Kidney epithelial cell (primary cell): ENCODE measurements at places on chromosomes 5 and 9. TPM values are rescaled to one million over a fixed set of nuclear protein-coding genes. Genes with fewer than 3 reads are reported as not detected.

DNA sequence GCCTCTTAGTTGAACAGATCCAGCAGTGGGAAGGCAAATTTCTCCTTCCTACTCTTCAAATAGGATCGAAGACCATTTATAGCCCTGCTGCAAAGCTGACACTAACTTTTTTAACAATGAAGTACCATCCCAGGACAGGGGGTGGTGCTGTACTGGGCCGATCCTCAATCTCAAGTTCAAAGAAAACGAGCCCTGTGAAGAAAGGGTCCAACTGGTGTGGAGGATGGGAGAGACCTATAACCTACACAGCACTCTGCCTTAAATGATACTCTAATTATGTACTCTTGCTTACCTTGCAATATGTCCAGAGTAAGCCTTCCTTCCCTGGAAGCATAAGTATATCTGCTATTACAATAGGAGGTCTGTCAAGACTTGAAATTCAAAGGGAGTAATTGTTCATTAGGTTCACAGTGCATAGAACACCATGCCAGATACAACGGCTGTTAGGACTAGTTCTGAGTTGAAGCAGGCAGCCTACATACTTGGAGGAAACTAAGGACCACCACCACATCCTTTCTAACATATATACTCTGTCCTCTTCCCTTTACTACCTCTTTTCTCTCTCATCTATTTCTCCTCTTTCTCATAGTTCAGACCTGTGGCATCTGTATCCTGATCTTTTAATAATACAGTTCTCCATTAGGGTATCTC is 6.2 kb downstream of the ETF1 start:
- DNase-seq: no peak

DNA sequence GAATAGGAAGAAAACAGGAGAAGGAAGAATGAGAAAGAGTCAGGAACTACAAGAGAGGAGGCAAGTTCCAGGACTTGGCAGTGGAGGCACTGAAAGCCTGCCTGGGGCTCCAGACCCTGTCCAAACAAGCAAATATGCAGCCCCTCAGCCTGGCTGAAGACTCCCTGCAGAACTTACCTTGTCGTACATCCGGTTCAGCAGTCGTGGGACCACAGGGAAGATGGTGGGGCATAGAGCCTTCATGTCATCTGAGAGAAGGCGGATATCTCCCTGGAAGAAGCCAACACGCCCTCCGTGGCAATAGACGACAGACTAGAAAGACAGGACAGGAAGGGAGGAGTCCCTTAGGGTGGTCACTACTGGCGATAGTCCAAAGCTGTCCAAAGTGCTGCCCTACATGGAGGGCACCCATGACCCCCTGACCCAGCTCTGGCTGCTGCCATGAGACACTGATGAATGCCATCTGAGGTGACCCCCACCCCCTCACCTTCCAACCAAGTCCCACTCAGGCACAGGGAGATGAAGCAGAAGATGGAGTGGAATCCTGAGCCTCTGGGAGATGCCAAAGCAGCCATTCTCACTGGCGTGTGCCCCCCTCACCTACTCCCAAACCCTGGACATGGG is 27.7 kb upstream of the MEIKIN start:
- no peak for DNase-seq

The MED7 gene
- 12.2 and 17.7 TPM in 2 replicates for total RNA-seq

- DNase-seq: no peak
These were observed 176.5 kb upstream of the SLC24A2 start for GRCh38 chr9:19965336-19965735.

GRCh38 chr5:32780508-32780919 is 69.4 kb downstream of the NPR3 start:
- no peak for DNase-seq

DNA sequence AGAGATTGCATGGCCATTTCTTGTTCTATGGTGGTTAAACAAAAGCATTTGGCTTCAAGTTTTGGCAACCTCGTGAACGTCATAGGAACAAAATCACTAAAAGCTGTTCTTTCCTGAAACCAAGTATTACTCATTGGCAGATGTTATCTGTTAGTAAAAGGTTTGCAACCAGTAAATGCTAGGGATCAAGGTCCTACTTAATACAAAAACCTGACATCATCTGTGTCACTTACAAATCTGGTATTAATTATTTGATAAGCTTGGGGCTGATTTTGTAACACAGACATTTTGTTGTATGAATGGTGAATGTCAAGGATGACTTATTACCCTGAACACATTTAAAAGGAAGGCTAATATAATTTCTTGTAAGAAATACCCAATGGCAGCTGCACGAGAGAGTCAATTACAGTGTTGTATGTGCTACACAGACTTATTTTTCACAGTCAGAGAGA is 486.4 kb upstream of the ZNF608 start:
- peak; percentile 25 for DNase-seq

DNA sequence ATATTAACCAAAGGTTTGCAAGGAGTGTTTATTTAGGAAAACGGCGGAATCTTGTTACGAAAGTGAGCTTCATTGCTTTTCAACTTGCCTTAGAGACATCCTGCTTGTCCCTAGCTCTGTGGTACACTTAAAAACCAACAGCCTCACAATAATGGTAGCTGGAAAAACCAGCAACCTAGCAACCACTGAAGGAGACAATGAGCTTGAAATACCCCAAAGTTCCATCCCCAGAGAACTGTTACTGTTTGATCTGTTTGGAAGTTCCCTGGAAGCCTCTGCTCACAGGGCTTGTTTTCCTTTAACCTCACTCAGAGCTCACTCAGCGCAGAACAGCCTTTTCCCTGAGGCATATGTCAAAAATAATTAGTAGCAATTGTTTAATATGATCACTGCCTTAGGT is 43.2 kb downstream of the SH3TC2 start:
- no peak for DNase-seq

The TMEM171 gene
- 2.9 and 3.0 TPM in 2 replicates for total RNA-seq

The ADAMTS19 gene
- 0.21 and 0.75 TPM in 2 replicates for total RNA-seq

- DNase-seq: no peak
These were observed 33.1 kb upstream of the MVB12B start for GRCh38 chr9:126293522-126293889.

- DNase-seq: no peak
These were observed 51.7 kb downstream of the PTCH1 start for GRCh38 chr9:95465115-95465514.

GRCh38 chr9:88464851-88465250 is 70.1 kb upstream of the NXNL2 start:
- no peak for DNase-seq

The PAEP gene
- total RNA-seq: 0.21 TPM in 1 of 2 replicates, not detected in the other

DNA sequence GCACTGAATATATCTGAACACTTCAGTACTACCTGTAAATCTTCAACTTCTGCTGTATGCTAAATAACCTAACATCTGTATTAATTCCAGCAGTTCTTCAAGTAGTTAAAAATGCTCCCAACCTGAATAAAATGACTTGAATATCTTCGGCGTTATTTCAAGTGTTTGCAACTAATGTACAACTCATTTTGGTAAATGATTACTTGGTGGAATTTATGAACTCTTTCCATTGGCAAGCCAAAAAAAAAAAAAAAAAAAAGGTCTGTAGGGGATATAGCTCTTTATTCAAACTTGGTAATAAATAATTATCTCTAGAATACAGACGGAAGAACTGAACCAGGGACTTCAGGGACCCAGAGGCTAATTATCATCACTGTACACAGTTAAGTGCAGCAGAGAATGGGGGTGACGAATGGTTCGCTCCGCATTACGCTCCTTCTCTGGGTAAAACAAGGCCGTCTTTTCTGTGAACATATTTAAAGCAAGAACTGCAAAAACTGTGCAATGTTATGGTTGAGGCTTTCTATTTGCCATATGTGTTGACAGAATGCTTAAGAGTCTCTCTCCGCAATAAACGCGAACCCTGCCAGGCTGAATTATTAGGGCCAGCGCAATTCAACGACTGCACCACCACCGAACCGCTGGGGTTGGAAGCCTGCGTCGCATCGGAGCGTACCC is 1.9 kb upstream of the ERBIN start:
- no peak for DNase-seq

The CAVIN4 gene
- 3.1 and 3.6 TPM in 2 replicates for total RNA-seq

GRCh38 chr5:89724379-89725095 is 685.0 kb downstream of the CETN3 start:
- no peak for DNase-seq

DNA sequence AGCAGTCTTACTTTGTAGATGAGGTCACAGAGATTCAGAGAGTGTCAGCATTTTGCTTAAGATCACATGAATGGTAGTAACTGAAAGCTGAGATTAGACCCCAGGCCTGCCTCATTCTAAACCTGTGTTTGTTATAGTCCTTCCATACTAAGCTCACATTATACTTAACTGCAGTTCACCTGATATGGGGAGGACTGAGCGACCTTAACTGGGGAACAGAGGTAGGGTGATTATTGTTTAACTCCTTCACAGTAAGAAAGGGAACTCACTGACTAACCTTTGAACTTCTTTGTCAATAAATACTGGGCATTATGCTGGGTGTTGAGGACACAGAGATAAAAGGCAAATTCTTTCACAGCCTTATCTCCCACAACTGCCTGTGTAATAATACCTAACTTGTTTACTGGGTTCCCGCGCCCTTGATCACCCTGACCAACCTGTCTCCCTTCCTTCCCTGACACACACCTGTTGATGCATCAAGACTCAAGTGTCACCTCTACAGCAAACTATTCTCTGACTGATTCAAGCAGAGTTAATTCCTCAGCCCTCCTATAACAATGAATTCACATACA is 27.2 kb downstream of the DEPDC1B start:
- DNase-seq: no peak
